Effector CD8-positive, alpha-beta T cell (primary cell): ENCODE measurements at places on chromosomes 1 and 21.

- DNase-seq, result no peak
Measured at GRCh38 chr1:243605604-243606003, 244.4 kb downstream of the AKT3 start.

- DNase-seq, result no peak
Measured at GRCh38 chr1:184494929-184495328, 108.1 kb downstream of the C1orf21 start.

GRCh38 chr1:53739109-53739681, at the start of gene GLIS1:
GLIS1 (minus strand) TSS chr1:53739164; CDS start chr1:53738064, 1,100 bp downstream.
- DNase-seq, result no peak

- no peak for DNase-seq
Measured at GRCh38 chr1:154768456-154769125, 101.5 kb downstream of the KCNN3 start.

DNA sequence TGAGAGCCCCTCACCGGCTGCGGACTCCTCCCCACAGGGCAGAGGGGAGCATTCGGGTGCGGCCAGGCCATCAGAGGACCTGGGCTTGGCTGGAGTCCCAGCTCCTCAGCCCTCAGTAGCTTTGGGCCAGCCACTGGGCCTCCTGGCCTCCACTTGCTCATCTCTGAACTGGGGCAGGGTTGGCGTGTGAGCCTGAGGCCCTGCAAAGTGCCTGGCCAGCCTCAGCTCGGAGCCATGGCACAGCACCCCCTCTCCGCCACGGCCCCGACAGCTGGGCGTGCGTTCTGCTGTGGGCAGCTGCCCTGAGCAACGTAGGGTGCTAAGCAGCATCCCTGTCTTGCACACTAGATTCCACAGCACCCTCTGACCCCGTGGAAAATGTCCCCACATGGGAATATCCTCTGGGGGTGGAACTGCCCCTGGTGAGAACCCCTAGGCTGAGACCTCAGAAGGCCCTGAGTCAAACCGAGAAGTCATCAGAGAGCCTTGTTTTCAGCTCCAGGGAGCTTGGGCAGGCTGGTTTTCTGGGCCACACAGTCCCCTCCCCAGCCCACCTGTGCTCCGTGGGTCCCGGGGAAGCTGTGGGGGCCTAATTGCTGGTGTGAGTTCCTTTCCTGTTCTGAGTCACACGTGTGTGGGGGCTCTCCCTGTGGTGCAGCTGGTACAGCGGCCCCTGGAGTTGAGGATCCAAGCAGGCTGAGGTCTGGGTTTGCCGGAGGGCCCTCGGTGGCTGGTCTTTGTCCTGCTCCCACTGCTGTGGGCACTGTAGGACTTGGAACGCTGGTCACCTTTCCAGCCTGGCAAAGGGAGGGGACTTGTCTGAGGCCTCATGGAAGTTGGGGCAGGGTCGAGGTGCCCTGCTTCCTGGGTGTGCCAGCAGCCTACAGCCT, 24.5 kb downstream of the TP73 start:
- DNase-seq, result no peak

GRCh38 chr1:209822706-209823105, 5.1 kb upstream of the UTP25 start:
- DNase-seq, result no peak

GRCh38 chr1:114015075-114015474, 35.8 kb downstream of the OLFML3 start:
- no peak for DNase-seq

DNA sequence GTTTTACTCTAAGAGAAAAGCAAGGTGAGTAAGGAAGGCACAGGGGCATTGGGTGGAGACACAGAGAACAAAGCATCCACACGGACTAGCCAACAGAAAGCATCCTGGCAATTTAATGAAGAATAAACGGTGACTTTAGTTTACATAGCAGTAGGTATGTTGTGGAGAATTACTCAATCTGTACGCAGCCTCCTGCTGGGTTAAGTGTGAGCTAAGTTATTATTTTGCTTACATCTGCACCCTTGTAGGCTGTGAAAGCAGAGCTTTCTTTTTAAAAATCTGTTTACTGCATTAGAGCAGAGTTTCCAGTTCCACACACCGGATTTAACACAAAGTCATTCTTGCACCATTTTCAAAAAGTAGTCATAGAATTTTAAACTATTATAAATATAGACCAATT, 144.5 kb downstream of the AKT3 start:
- DNase-seq, result no peak

DNA sequence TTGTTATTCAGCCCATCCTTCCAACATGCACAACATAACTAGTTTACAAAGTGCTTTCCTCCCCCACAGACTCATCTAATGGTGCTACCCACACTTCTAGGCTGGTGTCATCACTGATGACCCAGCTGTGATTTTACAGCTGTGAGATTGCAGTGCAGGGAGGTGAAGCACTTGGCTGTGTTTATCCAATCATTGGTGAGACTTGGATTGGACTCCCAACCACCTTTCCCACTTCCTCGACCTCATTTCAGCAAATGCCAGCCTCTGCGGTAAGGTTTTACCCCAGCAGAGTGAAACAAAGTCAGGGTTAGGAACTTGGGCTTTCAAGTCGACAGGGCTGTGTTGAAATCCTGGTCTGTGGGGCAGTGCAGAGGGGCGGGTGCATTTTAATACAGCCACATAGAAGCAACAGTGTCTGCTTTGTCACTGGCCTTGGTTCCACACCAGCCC, 22.1 kb downstream of the ECHDC2 start:
- DNase-seq, result no peak

DNA sequence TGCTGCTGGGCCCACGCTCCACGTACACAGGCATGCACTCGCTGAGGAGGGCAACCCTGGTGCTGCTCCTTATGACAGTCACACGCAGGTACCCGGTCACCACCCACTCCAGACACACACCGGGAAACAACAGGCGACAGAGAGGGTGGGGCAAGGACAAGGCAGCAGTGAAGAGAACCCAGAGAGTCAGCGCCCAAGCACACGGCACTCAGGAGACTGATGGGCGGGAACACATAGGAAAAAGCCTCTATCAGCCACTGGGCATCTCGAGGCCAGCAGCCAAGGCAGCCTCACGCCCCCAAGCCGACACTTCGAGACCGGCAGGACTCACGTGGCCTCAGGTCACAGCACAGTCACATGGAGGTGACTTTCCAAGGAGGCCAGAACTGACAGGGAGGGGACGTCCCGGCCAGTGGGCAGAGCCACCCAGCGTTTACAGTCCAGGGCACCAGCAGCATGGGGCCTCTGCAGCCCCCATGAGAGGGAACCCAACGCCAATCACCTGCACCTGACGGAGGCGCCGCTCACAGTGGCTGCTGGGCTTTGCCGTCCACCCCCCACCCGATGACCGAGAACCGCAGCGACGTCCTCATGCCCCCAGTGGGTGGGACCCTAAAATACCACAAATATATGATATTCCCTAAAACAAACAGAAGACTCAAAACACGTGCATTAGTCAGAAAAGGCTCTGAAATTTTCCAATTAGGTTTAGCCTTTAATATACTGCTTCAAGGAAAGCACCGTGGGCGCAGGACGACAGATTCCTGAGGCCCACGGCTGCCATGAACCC, 19.7 kb downstream of the PTTG1IP start:
- no peak for DNase-seq

DNA sequence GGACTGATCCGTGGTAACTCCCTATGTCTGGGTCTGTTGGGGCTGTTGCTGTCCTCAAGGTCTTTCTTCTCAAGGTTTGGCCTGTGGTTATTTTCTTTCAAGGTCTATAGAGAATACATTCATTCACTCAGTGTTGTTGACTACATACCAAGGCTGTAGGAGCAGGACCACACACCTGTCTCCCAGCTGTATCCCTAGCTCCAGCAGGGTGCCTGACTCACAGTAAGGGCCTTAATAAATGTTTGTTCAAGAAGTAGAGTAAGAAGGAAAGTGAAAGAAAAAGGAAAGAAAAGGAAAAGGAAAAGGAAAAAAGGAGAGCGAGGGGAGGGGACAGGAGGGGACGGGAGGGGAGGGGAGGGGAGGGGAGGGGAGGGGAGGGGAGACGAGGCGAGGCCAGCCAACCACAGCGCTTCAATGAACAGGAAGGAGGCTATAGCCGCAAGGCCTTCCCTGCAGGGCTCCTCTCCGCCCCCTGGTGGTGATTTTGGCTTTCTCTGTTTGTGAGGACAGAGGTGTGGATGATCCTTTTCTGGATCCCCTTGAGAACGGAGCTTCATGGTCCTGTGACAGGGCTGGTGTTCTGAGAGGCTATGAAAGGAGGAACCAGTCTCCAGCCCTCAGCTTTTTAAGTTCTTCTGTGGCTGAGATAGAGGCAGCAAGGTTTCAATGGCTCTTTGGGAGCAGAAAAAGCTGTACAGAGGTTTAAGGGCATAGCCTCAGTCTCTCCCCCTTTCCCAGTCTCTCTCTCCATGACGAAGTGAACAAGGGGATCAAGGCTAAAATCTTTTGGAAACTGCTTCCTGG, 30.6 kb upstream of the LCE5A start:
- peak; percentile 3 for DNase-seq

GRCh38 chr1:89945852-89946476, 48.9 kb upstream of the ZNF326 start:
- DNase-seq, result no peak

DNA sequence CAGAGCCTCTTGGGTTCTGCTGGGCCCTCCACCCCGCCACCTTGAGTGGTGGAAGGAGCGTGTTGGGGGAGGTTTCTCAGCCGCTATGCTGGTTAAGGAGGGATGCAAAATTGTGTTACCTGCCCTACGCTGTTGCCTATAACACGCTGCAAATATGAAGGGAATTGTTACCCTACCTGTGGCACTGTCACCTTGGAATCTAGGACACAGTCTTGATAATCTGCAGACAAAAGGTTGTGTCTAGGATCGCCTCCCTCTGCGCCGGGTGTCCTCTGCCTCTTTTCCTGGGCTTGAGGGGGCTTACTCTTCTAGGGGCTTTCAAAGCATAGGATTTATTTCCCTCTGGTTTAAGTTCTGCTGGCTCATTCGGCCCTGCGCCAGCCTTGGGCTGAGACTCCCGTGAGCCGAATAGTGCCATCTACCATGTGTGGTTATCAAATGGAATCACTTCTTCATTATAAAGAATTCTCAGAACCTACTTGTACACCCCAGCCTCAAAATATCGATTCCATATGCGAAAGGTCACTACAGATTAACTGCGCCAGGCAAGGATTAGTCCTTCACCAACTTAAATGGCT, 697 bp downstream of the SLC22A15 start:
- DNase-seq, result no peak

GRCh38 chr1:178004926-178005391, 35.1 kb upstream of the SEC16B start:
- no peak for DNase-seq

GRCh38 chr1:72530646-72531045, 248.3 kb upstream of the NEGR1 start:
- DNase-seq, result no peak

DNA sequence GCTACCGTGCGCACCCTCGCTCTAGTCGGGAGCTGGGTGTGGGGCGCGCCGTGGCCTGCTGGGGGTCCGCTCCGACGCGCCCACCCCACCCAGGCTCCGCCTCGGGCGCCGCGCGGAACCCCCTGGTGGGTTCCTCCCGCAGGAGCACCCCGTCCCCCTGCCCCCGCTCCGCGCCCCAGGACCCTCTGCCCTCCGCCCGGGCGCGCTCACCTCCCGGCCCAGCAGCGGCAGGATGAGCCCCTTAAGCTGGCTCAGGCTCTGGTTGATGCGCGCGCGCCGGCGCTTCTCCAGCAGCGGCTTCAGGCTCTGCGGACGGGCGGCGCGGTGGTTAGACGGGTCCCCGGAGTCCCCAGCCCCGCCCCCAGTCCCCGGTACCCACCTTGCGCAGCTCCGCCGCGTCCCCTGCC, 319 bp downstream of the HES2 start:
- no peak for DNase-seq

DNA sequence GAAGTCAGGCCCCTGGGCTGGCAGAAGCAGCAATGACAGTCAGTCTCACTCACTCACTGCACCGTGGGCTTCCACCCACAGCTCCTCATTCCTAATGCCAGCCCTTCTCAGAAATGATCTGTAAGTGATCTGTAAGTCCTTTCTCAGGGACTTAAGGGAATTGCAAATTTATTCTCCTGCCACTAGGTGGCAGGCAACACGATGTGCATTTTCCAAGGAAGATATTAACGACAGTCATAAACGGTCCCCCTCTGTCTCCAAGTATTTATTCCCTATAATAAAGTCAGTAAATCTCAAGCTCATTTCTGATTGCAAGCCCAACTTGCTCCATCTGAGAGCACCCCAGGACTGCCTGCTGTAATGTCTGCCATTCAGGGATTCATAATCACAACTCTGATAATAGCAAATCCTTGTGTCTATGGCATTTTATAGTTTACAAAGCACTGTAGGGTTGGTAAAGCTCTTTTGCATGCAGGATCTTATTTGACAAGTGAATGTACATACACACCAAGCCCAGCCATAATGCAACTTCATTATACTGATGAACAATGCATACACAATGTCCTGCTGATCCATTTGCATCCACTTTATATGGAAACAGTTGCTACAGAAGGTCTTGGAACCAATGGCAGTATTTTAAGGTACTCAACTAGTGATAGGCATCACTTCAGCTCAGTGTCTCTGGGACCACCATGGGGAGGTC, 380.5 kb upstream of the CAMK1G start:
- no peak for DNase-seq

DNA sequence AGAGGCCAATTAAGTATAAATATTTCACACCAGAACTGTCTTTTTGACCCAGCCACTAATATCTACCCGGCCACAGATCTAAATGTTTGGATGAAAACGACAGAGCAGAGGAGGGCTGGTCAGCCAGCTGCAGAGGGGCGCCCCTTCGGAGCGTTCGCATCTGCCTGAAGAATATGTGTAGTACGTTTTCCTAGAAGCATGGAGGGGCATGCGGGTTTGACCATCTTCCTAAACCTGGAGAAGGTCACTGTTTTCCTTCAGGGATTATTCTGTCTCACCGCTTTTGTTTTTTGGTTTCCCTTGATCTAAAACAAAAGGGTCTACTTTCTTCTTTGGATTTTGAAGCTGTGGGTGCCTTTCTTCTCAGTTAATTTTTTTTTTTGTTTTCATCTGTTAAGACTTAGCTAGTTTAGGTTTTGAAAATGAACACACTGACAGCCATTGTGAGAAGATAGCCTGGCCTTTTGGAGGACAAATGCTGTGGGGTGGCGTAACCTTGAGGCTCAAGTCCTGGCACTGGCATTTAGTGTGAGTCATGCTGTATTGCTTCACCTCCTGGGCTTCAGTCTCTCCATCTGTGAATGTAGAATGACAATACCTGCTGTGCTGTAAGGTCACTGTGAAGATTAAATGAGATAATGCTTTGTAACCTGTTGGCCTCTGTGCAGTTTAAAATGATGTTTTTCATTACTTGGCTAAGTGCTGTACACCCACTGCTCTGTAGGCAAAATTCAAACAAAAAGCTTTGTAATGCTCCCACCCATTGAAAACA, 74.1 kb upstream of the IRF2BP2 start:
- DNase-seq, result no peak

- DNase-seq, result no peak
Measured at GRCh38 chr1:119006406-119007279, 18.5 kb upstream of the TBX15 start.

GRCh38 chr1:65687428-65688214, 105.1 kb upstream of the PDE4B start:
- DNase-seq, result peak; percentile 71

- DNase-seq, result no peak
Measured at GRCh38 chr1:229643996-229644745, 18.1 kb downstream of the URB2 start.
